ENCODE measurements at places on chromosomes 4 and X.

GRCh38 chrX:39384996-39385395 is 583.7 kb downstream of the MID1IP1 start:
- DNase-seq, result no peak

- no peak for DNase-seq
These were observed 116.9 kb upstream of the AR start for GRCh38 chrX:67426946-67427345.

DNA sequence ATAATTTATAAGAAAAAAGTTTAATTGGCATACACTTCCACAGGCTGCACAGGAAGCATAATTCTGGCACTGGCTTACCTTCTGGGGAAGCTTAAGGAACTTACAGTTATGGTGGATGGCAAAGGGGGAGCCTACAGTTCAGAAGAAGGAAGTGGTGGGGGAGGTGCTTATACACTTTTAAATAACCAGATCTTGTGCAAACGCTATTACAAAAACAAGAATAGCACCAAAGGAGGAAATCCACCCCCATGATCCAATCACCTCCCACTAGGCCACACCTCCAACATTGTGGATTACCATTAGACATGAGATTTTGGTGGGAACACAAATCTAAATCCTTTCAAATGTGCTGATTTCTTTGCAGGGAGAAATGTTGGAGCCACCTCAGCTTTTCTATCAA is 287.7 kb downstream of the CPXCR1 start:
- no peak for DNase-seq

DNA sequence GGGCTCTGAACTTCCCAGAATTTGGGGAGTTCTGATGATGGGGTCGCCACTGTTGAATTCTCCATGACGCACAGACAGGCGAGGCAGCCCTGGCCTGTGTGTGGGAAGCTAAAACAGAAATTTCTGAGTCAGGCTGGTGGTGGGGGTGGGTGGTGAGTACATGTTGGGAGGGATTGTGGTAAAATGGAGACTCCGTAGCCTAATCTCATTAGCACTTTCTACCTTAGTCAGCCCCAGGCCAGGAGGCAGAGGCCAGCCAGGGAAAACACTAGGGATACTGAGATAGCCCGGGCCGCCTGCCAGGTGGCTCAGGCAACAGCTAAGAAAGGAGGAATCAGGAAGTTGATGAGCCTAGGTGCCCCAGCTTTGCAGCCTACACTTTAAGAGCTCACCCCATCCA is 39.3 kb upstream of the NHSL2 start:
- DNase-seq, result no peak

DNA sequence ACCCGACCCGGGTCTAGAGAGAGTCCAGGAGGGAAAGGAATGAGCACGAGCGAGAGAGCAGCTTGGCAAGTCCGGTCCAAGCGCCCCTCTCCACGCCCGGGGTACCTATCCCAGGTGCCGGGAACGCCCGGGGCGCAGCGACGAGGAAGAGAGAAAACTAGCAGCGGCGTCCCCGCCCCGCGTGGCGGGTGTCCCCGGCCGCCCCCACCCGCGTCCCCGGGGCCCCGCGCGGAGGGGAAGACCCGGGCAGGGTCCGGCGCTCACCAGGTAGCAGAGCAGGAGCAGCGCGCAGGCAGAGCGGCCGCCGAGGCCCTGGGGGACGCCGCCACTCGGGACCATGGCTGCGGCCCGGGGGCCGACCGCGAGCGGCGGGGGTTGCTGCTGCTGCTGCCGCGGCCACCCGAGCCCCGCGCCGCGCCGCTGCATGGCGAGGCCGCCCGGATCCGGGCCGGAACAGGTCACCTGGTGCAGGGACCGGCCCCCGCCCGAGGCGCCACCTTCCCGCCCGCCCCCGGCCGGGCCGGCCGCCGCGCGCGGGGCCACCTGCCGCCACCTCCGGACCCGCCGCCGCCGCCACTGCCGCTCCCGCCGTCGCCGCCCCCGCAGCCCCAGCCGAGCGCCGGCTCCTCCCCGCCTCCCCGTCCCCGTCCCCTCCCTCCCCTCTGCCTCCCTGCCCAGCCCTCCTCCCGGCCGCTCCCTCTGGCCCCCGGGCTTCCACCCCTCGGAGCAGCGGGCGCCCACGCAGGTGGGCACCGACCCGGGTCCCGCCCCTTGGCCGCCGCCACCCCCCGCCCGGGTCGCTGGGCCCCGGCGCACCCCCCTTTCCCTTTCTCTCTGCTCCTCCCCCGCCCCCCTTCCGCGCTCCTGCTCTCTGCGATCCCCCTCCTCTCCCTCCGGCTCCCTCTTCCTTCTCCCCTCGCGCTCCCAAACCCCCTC is at the start of gene SEL1L3:
SEL1L3 (minus strand) TSS at position 578 of the 936 bp plus-strand sequence; CDS start at position 426, 152 bp downstream.
- no peak for DNase-seq

GRCh38 chr4:138188406-138189084 is 53.6 kb downstream of the SLC7A11 start:
- no peak for DNase-seq

DNA sequence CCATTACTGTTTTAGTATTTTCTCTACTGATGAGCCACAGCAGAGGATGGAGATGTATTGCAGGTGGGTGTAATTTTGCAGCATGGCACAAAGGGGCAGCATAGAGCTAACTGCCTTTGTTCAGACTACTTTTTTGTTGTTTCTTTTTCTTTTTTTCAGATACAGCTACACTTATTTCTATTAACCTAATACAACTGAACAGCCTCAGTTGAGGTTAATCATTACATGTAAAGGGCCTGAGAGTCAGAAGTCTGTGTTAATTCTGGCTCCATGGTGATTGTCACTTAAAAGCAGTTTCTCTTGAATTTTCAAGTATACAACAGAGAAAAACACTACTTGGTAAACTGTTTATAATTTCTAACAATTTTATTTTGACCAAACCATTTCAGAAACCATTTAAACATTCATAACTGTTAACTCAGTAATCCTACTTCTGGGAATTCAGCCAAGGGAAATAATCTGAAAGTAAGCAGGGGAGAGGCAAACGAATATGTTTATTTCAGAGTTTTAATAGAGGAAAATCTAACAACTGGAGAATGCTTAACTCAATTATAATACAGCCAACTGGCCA is 13.9 kb upstream of the PPEF2 start:
- DNase-seq, result peak; percentile 56

GRCh38 chrX:130869239-130869638 is 33.8 kb downstream of the ENOX2 start:
- DNase-seq, result no peak

GRCh38 chrX:100381619-100382018 is 28.5 kb downstream of the PCDH19 start:
- DNase-seq, result no peak
